ENCODE measurements at places on chromosomes 11 and 22. TPM values are rescaled to one million over a fixed set of nuclear protein-coding genes. Genes with fewer than 3 reads are reported as not detected.

DNA sequence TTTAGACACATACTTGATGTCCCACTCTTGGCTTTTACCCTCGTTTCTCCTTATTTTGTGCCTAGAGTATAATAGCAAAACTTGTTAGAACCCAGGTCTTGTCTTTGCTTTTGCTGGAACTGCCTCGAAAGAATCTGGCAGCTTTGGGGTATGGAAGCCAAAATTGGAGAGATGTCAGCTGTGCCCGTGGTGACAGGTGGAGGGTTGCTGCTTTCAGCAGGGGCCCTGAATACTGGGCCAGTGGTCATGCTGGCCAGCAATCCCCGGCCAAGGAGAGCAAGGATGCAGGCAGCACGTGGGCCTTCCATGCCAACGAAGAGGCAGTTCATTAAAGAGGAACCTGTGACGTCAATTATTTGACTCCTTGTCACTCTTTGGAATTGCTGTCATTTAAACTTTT lies 181.1 kb downstream of the HIPK3 start:
- no peaks in the 10 kb centered on the region for H3K4me1 ChIP-seq
- no peak overlapping the region for H3K4me3 ChIP-seq
- H3K27me3 ChIP-seq, result no peaks in the 10 kb centered on the region
- no peak overlapping the region for H3K27ac ChIP-seq

GRCh38 chr11:11461473-11461872 lies 108.4 kb upstream of the CSNK2A3 start:
- H3K27me3 ChIP-seq, result no peaks in the 10 kb centered on the region
- H3K27ac ChIP-seq, result no peak overlapping the region
- H3K4me1 ChIP-seq, result no peaks in the 10 kb centered on the region
- no peaks in the 10 kb centered on the region for H3K36me3 ChIP-seq
- no peak for DNase-seq

DNA sequence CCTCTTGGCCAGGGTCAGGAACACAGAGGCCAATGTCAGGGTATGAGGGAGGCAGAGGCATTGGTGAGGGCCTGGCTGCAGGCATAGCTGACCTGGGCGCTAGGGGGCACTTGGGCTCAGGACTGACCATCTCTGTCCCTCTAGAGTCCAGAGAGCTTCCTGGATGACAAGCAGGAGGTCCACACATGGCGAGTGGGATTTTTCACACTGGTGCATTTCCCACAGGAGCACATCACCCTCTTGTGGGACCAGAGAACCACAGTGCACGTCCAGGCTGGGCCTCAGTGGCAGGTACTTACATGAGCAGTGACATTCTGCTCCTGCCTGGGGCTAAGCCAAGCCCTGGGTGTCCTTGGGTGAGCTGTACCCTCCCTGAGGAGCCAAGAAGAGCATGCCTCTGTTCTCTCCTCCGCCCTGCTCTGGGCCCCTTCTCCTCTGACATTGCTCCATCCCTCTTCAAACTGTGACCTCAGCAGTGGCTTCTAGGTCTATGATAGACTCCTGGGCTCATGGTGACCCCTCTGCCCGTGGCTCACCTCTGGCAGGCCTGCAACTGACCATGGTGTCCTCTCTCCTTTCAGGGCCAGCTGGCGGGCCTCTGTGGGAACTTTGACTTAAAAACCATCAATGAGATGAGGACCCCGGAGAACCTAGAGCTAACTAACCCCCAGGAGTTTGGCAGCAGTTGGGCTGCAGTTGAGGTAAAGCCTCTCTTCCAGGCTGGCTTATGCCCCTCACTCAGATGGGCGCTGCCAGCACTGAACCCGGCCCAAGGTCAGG lies 46.6 kb downstream of the OTOG start:
- peak; percentile 40 for DNase-seq
- H3K27ac ChIP-seq, result no peak overlapping the region
- no peak overlapping the region for H3K4me3 ChIP-seq
- H3K27me3 ChIP-seq, result peaks cover 48% of the 10 kb centered on the region
- no peaks in the 10 kb centered on the region for H3K4me1 ChIP-seq

DNA sequence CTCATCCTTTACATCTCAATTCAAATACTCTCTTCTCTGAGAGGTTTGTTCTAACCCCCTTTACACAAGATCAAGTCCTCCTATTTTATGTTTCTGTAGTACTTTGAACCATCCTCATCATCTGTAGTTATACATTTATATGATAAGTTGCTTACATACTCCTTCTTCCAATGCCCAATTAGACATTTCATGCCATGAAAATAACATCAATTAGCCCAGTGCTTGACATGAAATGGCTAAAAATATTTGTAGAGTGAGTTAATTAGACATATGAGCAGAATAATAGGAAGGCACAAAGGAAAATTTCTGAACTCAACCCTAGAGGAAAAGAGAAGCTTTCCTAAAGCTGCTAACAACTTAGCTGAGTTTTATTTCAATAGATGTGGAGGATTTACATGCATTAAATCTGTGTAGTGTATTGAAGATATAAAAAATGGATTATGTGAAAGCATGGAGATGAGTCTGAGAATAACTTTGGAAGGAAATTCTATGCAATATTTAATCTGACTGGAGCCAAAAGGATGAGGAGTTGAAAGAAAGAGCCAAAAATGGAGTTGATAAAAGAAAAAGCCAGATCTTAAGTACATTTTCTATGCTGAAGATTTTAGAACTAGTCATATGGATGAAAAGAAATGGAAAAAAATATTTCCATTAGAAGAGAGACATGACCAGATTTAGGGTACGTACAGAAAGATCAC lies at the start of gene OR56A1:
OR56A1 (minus strand) TSS at position 51 of the 698 bp plus-strand sequence. CDS start 3,066 bp downstream, outside the sequence.
- no peak for DNase-seq
- no peaks in the 10 kb centered on the region for H3K36me3 ChIP-seq
- no peaks in the 10 kb centered on the region for H3K27me3 ChIP-seq
- no peak within 1 kb of the TSS for H3K27ac ChIP-seq

- H3K27ac ChIP-seq, result no peak overlapping the region
- no peak overlapping the region for H3K4me3 ChIP-seq
- DNase-seq, result no peak
- H3K36me3 ChIP-seq, result no peaks in the 10 kb centered on the region
- H3K4me1 ChIP-seq, result peaks cover 7% of the 10 kb centered on the region
These were observed 21.4 kb downstream of the SCUBE2 start for GRCh38 chr11:9069862-9070470.

DNA sequence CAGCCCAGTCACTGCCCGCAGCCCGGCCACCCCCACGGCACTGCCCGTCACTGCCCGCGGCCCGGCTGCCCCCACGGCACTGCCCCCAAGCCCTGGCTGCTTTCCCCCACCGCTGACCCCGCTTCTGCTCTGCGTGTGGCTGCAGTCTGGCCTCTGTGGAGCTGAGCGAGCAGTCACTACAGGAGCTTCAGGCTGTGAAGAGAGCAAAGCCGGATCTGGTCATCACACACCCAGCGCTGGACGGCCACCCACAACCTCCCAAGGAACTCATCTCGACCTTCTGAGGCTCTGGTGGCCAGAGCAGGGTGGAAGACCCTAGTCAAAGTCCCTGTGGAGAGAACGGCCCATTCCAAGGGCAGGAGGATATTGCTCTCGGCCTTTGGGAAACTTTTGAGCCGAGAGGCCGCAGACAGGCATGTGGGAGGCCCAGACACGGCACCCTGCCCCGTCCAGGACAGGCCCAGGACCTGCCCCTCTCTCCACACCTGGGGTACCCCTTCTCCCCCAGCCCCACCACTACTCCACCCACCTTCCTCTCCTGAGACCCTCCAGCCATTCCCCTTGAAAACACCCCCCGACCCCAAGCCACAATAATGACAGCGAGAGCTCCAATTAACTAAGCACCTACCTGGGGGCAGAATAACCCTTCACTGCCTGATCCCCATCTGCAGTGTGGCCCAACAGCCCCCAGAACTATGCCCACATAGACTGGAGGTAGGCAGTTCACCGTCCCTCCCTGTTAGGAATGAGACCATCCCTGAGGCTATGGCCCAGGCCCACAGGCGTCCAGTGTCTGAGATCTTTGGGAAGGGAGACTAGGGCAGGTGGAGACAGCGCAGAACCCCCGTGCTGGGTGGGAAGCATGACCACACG lies 3.7 kb upstream of the PGGHG start:
- no peaks in the 10 kb centered on the region for H3K36me3 ChIP-seq
- no peak overlapping the region for H3K27ac ChIP-seq
- H3K4me1 ChIP-seq, result no peaks in the 10 kb centered on the region
- H3K4me3 ChIP-seq, result no peak overlapping the region
- DNase-seq, result peak; percentile 38

DNA sequence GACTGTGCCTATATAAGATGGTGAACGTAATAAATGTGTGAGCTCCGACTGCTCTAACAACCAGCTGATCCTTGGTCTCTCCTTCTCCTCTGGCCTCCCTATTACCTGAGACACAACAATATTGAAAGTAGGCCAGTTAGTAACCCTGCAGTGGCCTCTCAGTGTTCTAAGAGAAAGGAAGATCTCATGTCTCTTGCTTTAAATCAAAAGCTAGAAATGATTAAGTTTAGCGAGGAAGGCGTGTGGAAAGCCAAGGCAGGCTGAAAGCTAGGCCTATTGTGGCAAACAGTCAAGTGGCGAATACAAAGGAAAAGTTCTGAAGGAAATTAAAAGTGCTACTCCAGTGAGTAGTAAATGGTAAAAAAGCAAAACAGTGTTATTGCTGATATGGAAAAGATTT lies 39.5 kb downstream of the HIPK3 start:
- no peaks in the 10 kb centered on the region for H3K27me3 ChIP-seq
- H3K36me3 ChIP-seq, result peaks cover 21% of the 10 kb centered on the region
- no peaks in the 10 kb centered on the region for H3K4me1 ChIP-seq
- DNase-seq, result no peak
- H3K4me3 ChIP-seq, result no peak overlapping the region

DNA sequence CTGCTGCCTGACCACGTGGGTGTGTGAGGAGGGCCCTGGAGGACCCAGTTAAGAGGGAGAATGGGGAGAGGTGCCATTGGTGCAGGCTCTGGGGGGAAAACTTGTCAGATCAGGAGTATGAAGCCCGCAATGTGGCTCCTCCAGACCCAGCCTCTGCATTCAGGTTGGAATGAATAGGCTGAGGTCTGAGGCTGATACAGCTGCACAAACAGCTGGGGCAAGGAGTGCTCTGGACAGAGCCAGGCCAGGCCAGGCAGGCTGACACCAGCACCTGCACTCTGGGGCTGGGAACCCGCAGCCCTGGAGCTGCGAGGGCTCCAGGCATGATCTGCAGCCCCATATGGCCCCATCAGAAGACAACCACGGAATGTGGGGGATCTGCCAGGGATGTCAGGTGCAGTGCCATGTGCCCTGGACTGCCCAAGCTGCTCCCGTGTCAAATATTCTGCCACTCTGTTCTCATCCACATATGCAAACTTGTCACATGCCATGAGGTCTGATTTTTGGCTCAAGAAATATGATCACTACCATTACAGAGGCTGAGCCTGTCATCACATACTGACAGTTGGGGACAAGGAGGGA lies 27.2 kb upstream of the KCNJ11 start:
- no peak overlapping the region for H3K27ac ChIP-seq
- DNase-seq, result no peak
- H3K36me3 ChIP-seq, result no peaks in the 10 kb centered on the region

GRCh38 chr11:83175815-83176214 lies 17.7 kb upstream of the ANKRD42 start:
- DNase-seq, result no peak
- no peak overlapping the region for H3K4me3 ChIP-seq
- H3K27me3 ChIP-seq, result no peaks in the 10 kb centered on the region
- H3K4me1 ChIP-seq, result no peaks in the 10 kb centered on the region
- H3K27ac ChIP-seq, result no peak overlapping the region

DNA sequence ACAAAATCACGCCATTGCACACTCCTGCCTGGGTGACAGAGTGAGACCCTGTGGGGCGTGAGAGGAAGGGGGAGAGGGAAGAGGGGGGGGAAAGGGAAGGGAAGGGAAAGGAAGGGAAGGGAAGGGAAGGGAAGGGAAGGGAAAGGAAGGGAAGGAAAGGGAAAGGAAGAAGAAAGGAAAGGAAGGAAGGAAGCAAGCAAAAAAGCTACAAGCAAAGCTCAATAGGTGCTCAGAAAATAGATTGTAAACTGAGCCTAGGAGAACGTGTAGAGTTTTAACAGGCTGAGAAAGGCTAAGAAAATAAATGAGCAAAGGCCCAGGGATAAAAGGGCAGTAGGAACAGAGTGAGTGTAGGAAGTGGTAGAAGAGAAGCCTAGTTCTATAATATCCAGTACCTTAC lies 30.8 kb upstream of the GDPD4 start:
- H3K4me3 ChIP-seq, result no peak overlapping the region
- H3K27ac ChIP-seq, result no peak overlapping the region
- no peaks in the 10 kb centered on the region for H3K27me3 ChIP-seq
- H3K36me3 ChIP-seq, result peaks cover 45% of the 10 kb centered on the region
- no peak for DNase-seq
- no peaks in the 10 kb centered on the region for H3K4me1 ChIP-seq

DNA sequence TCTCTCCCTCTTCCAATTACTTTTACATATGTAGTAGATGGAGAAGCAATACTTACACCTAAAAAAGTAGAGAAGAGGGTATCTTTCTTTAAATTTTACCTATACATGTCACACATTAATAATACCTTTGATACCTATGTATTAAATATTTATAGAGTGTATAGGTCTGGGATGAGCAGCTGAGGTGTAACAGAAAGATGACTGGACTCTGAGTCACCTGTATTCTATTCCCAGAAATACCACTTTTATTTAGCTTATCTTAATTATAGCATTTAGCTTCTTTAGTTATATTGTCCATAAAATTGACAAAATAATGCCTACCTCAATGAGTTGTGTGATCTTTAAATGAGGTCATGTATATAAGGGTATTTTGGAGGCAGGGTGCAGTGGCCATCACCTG lies 30.6 kb upstream of the YAP1 start:
- no peak overlapping the region for H3K4me3 ChIP-seq
- no peak overlapping the region for H3K27ac ChIP-seq
- H3K4me1 ChIP-seq, result no peaks in the 10 kb centered on the region
- no peaks in the 10 kb centered on the region for H3K27me3 ChIP-seq
- no peak for DNase-seq
- H3K36me3 ChIP-seq, result no peaks in the 10 kb centered on the region

DNA sequence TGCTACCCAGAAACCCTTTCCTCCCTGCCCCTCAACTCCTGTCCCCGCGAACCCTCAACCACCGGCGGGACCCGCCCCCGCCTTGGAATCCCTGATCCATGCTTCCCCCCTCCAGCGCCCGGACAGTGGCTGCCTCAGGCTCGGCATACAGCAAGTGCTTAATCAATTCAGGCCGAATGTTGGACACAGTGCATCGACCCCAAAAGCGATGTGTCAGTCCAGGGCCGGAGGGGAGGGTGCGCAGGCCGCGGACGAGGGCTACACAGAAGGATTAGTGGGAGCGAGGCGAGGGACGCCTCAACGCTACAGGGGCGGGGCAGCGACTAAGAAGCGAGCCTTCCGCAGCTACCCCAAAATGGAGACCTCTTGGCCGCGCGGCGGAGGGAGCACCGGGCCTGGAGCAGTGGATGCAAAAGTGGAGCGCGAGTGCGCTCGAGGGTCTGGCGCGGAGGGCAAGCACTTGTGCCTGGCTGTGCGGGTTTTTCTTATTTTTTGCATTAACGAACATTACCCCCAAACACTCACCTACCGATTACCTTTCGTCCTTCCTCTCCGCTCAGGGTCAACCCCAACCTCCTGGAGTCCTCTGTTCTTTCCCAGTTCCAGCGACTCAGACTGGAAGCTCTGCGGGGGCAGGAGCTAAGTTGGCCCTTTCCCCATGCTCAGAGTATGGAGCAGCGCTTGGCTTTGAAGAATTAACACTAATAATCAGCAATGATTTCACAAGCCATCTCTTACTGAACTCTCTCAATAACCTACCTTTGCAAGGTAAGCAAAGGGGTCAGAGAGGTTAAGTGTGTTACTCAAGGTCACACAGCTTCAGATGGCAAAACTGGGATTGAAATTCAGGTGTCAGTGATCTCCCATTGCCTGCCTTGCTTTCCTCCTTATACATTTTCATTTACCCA lies 30.0 kb upstream of the WNT11 start:
- no peak overlapping the region for H3K27ac ChIP-seq
- H3K36me3 ChIP-seq, result no peaks in the 10 kb centered on the region
- DNase-seq, result peak; percentile 90

The MTFP1 gene
- 28.9 TPM for total RNA-seq

The NXPE2 gene
- total RNA-seq, result not detected

The NRXN2 gene
- 0.46 TPM for total RNA-seq
